ENCODE measurements at places on chromosomes 3 and 15.

DNA sequence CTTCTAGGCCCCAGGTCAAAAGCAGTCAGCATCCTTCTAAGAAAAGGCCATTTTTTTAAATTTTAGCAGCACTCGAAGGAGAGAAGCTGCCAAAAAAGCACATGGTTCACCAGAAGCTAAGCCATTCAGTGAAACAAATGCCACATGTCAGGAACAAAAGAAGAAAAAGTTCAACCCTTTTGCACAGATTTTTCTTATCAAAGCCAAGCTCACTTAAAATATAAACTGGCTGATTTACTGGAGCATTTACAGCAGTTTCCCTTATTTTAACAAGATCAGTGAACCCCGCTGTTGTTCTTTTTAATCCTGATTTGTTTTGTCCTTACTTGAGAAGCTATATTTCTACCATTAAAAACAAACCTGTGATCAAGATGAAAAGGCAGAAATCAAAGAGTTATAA is 46.5 kb upstream of the SYNPR start:
- no peak for DNase-seq

DNA sequence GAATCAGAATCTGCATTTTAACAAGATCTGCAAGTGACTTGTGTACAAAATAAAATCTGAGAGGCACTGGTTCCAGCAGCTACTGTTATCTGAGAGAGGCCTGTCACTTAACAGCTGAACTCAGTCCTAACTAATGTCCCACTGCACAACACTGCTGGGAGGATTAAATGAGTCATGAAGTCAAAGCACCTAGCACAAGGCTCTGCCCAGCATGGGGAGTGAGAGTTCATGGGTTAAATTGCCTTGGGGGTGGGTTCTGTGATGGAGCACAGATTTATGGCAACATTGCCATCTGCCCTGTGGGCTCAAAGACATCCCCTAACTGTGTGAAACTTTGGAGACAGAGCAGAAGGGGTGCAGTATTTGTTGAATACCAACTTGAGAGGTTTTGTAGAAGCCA is 250.9 kb downstream of the PLCL2 start:
- DNase-seq = no peak

- no peak for DNase-seq
These were observed 329.0 kb downstream of the IGSF11 start for GRCh38 chr3:118705487-118706219.

DNA sequence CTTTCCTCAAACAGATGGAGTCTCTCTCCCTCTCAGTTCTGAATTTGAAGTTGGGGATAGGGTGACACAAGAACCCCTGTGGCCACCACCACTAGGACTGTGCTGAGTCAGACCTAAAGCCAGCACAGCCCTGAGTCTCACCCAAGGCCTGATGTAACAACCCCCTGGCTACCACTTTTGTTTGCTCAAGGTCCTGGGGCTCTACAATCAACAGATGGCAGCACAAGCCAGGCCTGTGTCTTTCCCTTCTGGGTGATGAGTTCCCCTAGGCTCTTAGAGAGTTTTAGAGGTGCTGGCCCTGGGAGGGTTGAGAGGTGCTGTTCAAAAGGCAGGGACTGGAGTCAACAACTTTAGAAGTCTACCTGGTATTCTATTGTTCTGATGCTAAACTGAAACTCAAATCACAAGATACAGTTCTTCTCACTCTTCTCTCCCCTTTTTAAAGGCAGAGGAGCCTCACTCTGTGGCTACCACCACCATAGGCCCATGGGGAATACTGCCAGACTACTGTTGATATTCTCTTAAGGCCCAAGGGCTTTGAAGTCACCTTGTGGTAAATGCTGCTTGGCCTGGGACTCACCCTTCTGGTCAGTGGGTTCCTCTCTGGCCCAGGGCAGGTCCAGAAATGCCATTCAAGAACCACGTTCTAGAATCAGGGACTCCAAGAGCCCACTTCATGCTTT is 6.5 kb downstream of the OR5K4 start:
- DNase-seq = no peak

DNA sequence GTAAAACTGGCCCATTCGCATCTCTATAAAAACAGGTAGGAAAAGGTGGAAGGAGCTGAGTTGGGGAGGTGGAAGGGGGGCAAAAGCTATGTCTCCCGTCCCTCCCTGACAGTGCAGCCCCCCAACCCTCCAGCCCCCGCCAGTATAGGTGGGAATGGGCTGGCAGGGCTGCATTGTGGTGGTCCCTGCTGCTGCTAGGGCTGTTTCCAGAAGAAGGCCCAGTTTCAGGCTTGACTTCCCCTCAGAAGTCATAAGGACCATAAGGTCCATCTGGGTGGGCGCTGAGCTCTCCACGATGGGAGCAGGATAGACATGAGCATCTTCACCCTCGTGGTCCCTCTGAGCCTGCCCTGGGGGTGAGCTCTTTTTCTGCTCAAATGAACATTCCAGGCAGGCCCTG is 44.2 kb downstream of the APBA2 start:
- DNase-seq = no peak

GRCh38 chr15:57152666-57153539 is 223.4 kb upstream of the CGNL1 start:
- DNase-seq = no peak

GRCh38 chr15:93360318-93360717 is 271.3 kb upstream of the RGMA start:
- DNase-seq = no peak

- DNase-seq = no peak
These were observed 14.3 kb upstream of the MOBP start for GRCh38 chr3:39453134-39453533.

- no peak for DNase-seq
These were observed 10.4 kb downstream of the TNK2 start for GRCh38 chr3:195897853-195898415.

DNA sequence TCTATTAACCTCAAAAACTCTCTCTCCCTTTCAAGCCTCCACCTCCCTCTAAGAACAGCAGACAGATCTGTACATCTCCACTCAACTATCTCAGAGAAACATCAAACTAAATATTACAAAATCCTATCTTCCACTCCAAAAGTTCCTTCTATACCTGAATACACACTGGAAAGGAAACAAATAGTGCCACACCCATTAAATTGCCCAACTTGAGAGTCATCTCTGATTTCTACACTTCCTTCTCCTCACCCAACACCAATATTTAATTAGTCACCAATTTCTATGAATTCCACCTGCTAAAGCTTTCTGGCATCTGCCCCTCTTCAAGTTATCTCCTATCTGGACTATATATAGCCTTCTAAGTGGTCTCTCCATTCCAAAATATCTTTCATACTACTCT is 65.8 kb downstream of the PEAK1 start:
- no peak for DNase-seq

GRCh38 chr3:190288836-190289235 is 33.4 kb downstream of the CLDN1 start:
- DNase-seq = no peak

- DNase-seq = no peak
These were observed 136.1 kb upstream of the MEF2A start for GRCh38 chr15:99429681-99430081.

DNA sequence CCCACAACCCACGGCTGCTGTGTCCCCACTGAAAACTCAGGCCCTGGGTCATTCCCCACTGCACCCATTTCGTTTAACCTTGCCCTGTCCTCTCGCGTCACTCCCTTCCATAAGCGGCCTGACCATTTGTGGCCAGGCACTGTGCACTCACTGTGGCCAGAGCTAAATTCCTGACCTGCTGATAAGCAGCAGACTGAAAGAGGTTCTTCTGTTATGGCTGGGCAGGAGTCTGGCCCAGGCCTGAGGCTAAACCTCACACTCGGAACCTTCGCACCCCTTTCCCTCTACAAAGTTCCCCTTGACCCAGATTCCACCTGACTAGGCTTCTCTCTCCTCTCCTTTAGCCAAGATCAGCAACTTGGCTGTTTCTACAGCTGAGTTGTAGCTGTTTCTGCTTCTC is 62.3 kb downstream of the ADAMTS17 start:
- DNase-seq = no peak

DNA sequence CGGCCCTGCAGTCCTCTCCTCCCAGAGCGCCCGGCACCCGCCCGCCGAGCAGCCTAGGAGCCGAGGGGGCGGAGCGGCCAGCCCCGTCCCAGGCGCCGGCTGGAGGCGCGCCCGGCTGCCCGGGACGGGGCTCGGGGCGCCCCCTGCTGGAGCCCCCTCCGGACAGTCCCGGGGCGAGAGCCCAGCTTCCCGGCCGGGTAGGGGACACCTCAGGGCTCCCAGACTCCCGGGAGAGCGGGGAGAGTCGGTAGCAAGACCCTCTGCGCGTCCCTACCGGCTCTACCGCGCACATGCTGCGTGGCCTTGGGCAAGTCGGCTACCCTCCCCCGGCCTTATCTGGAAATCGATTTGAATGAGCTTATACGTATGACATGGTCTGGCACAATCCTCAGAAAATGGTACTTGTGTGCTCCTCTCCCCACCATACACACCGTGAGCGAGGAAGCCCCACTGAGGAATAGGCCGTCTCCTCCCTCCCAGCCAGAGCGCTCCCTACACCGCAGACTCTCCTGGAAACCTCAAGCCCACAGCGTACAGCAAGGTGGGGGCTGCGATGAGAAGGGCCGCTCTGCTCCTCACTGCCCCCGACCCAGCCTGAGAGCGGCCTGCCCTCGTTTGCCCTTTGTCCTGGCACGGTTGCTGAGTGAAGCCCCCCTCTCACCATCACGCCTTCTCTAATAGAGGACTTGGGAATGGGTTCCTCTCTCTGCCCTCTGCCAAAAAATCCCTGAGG is at the start of gene DAPK2:
Gene DAPK2 (minus strand): TSS at position 65 of the 733 bp plus-strand sequence. CDS start 6,224 bp downstream, outside the sequence.
- peak; percentile 21 for DNase-seq

DNA sequence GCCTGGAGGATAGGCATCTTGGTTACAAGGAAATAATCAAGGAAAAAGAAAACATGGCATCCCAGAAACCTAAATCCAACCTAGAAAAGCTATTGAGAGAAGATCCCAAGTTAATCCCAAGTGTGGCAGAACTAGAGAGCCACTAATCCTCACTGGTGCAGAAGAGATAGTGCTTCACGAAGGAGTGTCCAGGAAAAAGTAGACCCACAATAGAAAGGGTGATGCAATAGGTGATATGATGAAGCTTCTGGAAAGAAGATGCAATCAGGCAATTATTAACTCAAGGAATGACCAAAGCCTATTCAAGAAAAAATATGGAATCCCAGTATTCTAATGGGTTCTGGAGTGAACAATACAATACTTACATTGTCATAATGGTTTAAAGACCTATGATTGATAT is 95.2 kb downstream of the AQP9 start:
- no peak for DNase-seq

DNA sequence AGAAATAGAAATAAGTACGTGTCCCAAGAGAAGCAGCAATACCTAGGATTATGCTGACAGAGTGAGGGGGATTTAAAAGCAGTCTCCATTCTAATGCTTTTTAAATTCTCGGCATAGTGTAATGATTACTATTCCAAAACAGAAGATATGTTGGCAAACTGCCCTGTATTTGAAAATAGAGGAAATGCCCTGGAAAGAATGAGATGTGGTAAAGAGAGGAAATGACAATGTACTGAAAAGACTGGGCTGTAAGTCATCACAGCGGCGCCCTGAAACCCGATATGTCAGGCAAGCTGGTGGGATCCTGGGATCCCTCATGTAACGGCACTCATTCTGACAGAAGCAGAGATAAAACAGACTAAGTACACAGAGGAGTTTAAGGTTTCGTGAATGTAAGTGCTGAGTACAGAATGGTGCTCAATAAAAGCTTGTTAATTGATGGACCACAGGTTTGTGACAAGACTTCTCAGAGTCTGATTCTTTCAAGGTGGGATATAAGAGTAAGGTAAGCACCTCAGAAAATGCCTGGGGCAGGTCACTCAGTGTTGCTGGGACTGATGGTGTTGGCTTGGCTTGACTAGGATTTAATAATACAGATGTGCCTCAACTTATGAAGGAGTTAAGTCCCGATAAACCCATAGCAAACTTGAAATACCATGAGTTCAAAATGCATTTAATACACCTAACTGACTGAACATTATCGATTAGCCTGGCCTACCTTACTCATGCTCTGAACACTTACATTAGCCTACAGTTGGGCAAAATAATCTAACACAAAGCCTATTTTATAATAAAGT is 91.4 kb downstream of the NFKBIZ start:
- DNase-seq = peak; percentile 94

GRCh38 chr15:34969340-34970097 is at the start of gene AQR:
TSS of gene AQR (minus strand) at chr15:34969742. CDS start at chr15:34969613, 129 bp downstream.
- peak; percentile 94 for DNase-seq

DNA sequence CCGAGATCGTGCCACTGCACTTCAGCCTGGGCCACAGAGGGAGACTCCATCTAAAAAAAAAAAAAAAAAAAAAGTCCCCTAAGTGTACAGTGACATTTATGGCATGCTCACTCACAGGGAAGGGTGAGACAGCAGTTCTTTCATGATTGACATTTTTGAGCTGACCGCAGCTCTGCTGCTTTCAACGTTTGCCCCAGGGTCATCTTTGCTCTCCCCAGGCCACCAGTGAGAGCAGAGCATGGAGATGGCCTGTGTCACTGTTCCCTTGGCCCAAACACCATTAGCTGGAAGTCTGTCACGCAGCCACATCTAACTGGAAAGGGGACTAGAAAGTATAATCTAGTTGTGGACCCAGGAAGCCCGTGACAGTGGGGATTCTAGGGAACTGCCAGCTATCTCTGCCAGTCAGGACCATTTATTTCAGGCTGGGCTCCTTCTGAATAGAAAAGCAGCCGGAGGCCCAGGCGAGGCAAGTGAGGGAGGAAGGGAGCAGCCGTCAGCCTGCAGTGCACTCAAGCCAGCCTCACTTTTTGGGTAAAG is 193.4 kb upstream of the HES1 start:
- DNase-seq = no peak

- no peak for DNase-seq
These were observed 191.8 kb downstream of the LSAMP start for GRCh38 chr3:116253511-116253910.

DNA sequence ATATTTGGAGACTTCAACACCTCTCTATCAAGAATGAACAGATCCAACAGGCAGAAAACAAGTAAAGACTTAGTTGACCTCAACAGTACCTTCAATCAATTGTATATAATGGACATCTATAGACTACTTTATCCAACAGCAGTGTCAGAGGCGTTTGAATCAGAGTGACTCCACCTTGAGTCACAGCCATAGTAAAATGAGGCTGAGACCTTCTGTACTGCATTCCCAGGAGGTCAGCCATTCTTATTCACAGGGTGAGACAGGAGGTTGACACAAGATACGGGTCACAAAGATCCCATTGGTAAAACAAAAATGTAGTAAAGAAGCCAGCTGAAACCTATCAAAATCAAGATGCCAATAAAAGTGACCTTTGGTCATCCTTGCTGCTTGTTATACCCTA is 299.8 kb downstream of the CNTN3 start:
- DNase-seq = no peak

- no peak for DNase-seq
These were observed 1331.4 kb downstream of the NSUN3 start for GRCh38 chr3:95394286-95394685.

- DNase-seq = no peak
These were observed 5.8 kb downstream of the ATP13A5 start for GRCh38 chr3:193372783-193373182.

DNA sequence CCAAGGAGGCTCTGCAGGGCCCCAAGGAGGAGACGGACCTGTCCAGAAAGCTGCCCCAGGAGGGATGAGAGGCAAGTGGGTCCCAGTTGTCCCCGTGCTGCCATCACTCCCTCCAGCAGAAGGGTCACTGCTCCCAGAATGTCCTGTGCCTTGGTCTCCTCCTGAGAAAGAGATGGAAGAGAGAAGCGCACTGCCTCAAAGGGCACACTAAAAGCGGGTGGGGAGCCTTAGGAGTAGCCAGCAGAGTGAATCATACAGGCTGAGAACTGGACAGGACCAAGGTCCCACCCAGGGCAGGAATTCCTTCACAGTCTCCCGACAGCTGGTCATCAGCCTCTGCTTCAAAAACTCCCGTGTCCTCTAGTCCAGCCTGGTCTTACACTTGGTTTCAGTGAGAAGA is 4.6 kb downstream of the THPO start:
- no peak for DNase-seq
